ENCODE measurements at places on chromosomes 12 and 14.

GRCh38 chr12:19822476-19822875 is 383.2 kb downstream of the AEBP2 start:
- DNase-seq = no peak

- DNase-seq = peak; percentile 40
These were observed at the start of gene FBLN5 for GRCh38 chr14:91947475-91948184. Gene FBLN5, minus strand, starts transcription at chr14:91947694. Its CDS starts 465 bp downstream, at chr14:91947229.

DNA sequence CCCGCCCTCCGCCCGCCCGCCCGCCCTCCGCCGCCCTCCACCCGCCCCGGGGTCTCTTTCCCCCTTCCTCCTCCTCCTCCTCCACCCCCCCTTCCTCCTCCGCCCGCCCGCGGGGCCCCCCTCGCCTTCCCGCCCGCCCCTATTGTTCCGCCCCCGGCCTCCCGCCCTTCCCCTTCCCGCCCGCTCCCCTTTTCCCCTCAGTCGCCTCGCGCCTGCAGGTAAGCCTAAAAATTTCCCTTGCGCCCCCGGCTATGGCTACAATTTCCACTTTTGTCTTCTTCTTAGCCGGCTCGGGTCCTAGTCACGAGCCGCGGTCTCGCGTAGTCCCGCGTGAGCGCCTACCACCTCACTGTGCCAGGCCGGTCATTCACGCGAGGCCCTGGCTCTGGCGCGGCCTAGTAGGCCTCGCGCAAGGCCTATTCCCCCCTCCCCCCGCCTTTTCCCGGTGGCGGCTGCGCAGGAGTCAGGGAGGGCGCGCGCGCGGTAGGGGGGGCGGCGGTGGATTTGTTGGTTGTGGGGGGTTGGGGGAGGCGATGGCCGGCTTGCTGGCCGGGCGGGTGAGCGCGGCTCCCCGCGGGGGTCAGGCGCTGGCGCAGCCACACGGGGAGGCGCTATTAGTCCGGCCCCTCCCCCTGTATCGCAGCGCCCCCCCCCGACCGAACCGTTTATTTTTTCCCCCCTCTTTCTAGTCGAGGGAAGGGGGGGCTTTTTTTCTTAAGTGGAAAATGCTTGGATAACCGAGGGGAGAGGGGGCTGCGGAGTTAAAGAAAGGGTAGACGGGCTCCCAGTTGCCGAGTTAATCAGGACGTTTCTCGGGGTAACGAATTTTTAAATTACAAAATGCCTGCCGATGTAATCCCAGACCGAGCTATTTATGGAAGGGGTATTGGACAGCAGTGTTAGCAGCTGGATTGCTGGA is 516 bp downstream of the PCBP2 start:
- DNase-seq = peak; percentile 26

GRCh38 chr12:69415471-69416275 is 54.5 kb upstream of the FRS2 start:
- DNase-seq = peak; percentile 6

DNA sequence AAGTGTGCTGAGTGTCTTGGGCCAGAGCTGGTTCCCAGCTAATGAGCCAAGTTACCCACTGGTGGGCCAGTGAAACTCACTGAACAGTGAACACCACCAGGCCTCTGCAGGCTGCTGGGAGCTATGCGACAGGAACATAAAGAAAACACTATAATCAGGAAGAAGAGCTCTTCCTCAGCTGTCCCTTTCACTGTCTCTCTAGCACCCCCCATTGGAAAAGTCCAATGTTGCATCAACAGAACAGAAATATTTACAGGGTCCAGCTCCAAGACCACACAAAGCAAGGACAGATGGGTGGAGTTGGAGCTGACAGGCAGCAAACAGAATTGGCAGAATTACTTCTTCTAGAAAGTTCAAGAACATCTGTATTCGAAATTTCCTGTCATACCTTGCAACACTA is 903.6 kb upstream of the TMEM132C start:
- DNase-seq = no peak

DNA sequence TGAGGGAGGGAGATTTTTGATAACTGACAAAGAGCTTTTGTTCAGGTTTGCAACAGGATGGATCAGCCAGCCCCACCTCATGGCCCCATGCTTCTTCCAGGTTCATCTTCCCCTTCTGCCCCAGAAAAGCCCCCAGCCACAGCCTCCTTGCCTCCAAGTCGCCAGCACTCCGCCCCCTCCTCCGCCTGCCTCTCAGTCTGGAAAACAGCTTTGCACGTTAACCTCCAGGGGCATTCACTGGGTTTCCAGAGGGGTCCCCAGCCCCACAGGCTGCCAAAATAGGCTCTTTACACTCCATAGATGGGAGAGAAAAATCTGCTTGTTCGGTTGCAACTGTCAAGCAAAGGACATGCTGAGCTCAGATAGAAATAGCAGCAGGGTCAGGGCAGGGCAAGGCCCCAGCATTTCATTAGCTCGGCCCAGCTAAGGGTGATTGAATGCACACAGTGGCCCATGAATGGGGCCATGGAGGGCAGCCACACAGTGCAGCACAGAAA is 253.6 kb downstream of the ZFP36L1 start:
- DNase-seq = no peak

DNA sequence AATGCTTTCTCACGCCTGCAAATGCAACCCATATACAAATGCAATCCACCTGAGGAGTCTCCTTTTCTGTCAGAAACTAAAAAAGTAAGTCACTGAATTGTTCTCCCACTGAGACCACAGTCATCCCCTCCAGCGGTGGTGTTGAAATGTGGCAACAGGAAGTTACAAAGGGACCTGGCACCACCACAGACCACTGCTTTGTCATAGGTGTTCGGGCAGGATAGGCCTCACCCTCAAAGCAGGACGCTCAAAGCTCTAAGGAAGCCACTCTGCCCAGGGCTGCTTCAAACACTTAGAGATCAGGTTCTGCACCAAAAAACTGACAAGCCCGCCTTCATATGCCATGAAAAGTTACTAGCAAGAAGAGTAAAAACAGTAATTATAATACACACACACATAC is 11.3 kb downstream of the PHLDA1 start:
- no peak for DNase-seq

- no peak for DNase-seq
These were observed 134.4 kb upstream of the NUDT4 start for GRCh38 chr12:93243382-93243688.

GRCh38 chr14:59771577-59771976 is 99.0 kb downstream of the RTN1 start:
- DNase-seq = peak; percentile 94

DNA sequence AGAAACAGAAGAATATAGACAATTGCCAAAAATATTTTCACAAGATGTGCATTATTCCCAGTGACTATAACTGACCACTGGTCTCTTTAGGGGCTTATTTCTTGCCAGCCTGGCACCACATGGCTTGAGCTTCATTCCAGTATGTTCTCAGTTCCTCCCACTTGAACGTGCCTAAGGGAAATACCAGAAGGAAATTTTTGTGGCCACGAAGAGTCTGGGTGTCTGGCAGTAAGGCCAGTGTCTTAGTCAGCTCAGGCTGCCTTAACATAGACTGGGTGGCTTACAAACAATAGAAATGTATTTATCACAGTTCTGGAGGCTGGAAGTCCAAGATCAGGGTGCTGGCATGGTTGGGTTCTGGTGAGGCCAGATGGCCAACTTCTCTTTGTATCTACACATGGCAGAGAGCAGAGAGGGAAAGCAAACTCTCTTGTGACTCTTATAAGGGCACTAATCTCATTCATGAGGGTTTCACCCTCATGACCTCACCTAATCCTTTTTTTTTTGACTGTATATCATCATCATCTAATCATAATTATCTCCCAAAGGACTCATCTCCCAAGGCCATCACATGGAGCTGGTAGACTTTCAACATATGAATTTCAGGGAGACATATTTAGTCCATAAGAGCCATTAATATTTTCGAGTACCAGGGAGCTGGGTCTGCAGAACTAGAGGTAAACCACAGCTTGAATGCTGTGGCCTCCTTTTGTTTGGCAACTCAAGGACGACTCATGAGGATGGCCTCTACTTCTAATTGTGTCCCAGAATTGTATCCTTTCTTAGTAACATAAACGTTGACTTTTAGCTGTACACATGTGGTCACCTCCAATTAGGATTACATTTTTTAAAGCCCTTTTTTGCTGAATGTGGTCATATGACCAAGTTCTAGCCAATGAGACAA is 5.1 kb upstream of the SMOC1 start:
- DNase-seq = no peak

DNA sequence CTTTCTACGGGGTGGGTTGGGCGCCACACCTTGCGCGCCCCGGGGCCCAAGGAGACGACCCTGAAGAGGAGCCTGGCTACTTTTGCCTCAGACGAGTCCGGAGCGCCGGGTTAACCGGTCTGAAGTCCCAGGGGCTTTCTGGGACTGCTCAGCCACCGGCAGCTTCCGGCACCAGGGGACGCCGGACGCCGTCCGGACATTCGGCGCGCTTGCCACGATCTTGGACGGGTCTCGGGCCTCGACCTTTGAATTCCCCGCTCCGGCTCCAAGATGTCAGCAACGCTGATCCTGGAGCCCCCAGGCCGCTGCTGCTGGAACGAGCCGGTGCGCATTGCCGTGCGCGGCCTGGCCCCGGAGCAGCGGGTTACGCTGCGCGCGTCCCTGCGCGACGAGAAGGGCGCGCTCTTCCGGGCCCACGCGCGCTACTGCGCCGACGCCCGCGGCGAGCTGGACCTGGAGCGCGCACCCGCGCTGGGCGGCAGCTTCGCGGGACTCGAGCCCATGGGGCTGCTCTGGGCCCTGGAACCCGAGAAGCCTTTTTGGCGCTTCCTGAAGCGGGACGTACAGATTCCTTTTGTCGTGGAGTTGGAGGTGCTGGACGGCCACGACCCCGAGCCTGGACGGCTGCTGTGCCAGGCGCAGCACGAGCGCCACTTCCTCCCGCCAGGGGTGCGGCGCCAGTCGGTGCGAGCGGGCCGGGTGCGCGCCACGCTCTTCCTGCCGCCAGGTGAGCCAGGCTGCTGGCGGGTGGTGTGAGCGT is at the start of gene ACOT4:
TSS of gene ACOT4 (plus strand) at position 184 of the 760 bp plus-strand sequence. CDS start at position 271, 87 bp downstream.
- DNase-seq = peak; percentile 32

DNA sequence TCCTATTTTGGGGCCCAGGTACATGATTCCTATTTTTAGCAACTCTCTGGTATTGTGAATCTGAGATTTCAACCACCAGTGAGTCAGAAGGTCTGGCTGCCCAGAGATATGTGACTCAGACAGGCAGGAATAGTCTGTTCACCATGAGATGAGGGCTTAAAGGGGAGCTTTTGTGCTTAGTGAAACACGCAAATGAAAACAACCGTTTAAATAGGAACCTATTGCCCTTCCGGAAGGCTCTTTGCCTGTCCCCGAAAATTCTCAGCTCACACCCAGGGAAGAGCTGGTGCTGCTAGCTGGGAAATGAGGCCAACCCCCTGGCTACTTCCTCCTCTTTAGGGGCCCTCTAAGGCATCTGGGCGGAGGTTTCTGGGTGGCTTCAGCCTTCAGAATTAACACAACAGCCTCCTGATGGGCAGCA is 283.6 kb downstream of the CACNA1C start:
- no peak for DNase-seq

GRCh38 chr14:87869619-87870583 is 123.1 kb downstream of the GALC start:
- no peak for DNase-seq

DNA sequence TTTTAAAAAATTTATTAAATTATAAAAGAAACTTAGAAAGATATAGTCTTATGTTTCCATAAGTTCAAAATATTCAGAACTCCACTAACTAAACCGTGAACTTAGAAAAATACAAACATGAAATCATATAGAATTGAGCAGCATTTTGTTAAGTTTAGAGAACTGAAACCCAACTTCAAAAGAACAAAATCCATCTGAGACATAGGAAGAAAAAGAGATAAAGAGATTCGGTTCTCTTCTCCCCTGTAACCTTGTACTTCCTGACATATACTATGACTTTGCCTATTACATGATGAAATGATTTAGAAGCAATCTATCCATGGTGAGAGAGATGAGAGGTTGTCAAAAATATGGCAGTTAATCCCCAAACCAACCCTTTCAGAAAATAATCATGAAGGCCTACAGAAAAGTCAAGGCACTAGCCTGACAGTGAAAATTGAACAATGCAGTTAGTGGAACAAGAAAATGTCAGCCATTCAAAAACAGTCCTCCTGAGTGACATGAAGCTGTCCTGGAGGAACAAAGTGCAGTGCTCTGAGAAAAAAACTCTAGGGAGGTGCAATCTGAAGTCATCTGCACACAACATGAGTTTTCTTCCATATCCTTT is 44.0 kb downstream of the C12orf50 start:
- no peak for DNase-seq

- peak; percentile 49 for DNase-seq
These were observed 823 bp downstream of the RNF10 start for GRCh38 chr12:120534703-120535655.

DNA sequence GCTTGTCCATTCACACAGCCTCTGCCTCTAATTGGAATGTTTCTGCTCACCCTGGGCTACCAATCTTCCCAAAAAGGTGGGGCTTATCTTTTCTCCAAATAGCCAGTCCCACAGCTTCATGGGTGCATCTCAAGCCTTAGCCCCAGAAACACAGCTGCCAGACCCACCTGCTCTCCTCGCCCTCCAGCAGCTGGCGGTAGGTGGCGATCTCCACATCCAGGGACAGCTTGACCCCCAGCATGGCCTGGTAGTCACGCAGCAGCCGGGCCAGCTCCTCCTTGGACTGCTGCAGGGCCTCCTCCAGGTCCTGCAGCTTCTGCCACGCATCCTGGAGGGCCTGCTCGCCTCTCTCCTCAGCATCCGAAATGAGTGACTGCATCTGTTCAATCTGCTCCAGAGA is 11.1 kb downstream of the KRT77 start:
- no peak for DNase-seq

GRCh38 chr14:102056694-102057442 is 30.0 kb downstream of the HSP90AA1 start:
- no peak for DNase-seq

- DNase-seq = no peak
These were observed 88.9 kb downstream of the RPS29 start for GRCh38 chr14:49497267-49497666.

DNA sequence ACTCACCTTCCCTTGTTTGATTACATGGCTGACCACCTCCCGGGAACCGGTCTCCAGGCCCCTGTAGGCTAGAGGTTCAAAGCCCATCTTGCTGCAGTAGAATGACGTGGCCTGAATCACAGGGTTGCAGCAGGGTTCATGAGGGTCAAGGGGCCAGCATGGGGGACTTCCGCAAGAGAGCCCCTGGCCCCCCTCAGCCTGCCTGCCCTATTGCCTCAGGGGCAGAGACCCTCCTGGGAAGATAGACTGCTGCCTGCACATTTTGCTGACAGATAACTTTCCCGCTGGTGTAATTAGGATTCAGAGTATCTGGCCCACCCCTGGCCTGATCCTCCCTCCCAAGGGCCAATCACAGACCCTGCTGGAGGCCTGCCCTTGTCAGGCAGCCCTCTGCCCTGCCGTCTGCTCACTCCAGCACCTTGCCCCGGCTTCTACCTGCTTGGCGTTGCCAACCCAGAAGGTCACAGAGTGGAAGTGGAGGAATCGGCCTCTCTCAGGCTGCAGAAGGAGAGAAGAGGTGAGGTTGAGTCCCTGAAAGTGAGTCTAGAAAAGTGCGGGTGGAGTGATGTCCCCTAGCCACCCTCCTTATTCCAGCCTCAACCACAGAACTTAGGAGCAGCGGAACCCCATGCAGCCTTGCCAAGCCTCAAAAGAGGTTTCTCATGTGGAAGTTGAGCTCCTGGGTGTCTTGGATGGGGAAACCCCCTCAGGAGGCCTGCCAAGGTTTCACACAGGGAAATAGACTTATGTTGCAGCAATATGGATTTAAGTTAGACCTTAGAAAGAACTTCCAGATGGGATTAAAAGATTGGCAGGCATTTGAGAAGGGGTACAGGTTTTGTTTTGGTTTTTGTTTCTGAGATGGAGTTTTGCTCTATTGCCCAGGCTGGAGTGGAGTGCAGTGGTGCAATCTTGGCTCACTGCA is 1.1 kb downstream of the HPD start:
- no peak for DNase-seq

- DNase-seq = peak; percentile 47
These were observed 4.7 kb downstream of the LTB4R start for GRCh38 chr14:24315807-24316596.
